NCI-H1092 treated with DMSO at 0.1 percent for 48 hours (cell line): ENCODE measurements at places on chromosomes 2 and 18.

- no peak for DNase-seq
Observed at GRCh38 chr2:8693157-8693821, 11.4 kb downstream of the ID2 start.

- no peak for DNase-seq
Observed at GRCh38 chr2:65062843-65063825, 6.9 kb downstream of the CEP68 start.

GRCh38 chr2:20322527-20323300, 27.9 kb downstream of the PUM2 start:
- no peak for DNase-seq

DNA sequence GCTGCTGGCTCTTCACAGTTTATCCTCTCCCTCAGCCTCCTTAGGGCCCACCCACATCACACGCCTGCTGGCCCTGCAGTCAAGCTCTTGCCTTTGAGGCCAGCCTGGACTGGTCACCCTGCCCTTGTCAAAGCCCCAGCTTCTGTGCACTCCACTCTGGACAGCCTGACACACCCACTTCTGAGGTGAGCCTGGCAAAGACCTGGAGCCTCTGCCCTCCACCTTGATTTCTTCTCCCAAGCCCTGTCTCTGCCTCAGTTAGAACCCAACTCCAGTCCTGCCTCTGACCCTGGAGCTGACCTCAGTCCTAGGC, 37.0 kb upstream of the TAF1B start:
- no peak for DNase-seq

GRCh38 chr2:192500550-192501200, 305.9 kb upstream of the TMEFF2 start:
- no peak for DNase-seq

GRCh38 chr2:176463546-176463945, 194.3 kb downstream of the MTX2 start:
- DNase-seq = no peak

DNA sequence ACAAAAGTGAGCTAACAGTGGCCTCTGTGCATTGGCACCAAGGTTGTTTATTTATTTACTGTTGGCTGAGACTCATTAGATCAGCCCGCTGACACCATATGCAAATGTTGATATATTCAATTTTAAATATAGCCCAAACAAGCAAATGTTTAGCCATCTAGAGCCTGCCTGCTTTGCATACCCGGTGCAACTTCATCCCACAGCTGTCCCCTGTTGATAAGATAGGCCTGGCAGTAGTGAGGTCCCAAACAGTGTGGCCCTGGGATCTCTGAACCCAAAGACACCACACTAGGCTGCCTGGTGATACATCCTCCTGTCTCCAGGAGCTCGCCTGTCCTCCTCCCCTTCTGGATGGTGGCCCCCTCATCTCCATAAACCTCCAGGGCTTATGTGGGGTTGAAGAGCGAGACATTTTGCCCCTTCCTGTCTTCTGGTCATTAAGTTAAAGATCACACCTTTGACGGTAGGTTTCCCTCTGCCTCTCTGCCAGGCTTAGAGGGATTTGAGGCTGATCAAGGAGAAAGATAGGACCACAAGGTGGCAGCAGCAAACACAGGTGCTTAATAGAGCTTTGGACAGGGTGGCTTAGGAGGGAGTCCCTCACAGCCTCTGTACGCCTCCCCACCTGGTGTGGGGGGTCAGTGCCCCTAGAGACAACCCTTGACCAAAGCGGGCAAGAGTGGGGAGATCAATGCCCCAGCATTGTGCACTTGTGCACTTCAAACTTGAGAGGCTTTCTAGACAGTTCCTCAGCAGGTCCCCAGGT, 23.7 kb upstream of the MYO5B start:
- DNase-seq = peak; percentile 55

DNA sequence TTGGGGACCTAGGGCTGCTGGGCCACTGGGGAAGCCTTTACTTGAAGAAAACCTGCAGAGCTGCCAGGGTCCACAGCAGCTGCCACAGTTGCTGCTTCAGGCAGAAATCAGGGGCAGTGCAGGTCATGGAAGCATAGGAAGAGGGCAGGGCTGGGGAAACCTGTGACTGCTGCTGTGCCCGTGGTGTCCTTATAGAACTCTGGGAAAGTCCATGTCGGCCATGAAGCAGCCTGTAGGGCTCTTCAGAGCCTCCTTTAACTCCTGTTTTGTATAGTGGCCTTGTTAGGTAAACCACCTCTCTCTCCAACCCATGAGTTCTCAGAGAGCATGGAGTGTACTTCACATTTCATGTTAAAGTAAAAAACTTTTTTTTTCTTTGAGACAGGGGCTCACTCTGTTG, 62.1 kb downstream of the SMAD4 start:
- DNase-seq = no peak

DNA sequence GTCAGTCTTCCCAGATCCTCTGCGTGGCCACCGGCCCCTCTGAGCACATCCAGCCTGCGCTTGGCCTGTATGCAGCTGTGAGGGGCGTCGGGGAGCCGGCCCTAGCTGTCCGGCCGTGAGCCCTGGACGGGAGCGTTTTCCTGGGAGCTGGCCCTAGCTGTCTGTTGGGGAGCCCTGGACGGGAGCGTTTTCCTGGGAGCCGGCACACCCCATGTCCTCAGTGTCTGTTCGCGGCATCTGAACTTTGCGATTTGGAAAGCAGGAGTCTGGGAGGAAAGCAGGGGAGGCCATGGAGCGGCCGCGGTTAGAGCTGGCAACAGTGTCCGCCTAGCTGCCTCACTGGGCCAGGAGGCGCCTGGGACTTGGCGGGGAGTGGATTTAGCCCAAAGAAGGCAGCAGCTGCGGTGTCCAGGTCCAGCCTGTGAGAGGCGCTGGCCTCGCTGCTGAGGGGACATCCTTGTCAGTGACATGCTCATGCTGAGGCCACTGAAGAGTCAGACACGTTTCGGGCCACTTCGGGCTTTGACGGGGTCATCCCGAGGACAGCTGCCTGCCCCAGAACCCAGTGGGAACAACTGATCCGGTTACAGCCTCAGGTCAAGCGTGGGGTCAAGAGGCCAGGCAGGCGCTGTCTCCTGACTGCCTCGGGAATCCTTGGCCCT, 75.8 kb downstream of the KCNG2 start:
- no peak for DNase-seq

- DNase-seq = no peak
Observed at GRCh38 chr2:201237486-201238123, 22.7 kb upstream of the CASP8 start.

GRCh38 chr2:225207043-225207442, 164.8 kb upstream of the DOCK10 start:
- no peak for DNase-seq

DNA sequence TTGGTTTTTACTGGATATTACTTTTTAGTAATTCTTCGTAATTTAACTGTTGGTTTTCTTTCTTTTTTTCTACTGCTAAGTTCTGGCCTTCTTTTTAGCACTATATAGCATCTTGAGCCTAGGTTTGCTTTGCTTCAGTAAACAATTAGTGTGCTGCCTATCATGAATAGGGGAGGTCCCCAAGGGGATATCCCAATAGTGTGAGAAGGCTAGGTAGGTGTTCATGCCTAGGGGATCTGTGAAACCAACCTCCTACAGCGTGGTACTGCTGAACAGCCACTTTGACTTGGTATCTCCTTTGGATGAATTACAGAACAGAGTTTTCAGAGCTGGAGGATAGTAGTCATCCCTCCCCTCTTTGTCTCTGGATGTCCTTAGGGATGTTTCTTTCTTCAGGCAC, 310.2 kb upstream of the HNMT start:
- DNase-seq = no peak

- DNase-seq = no peak
Observed at GRCh38 chr2:148362144-148362796, 282.3 kb upstream of the EPC2 start.

GRCh38 chr18:22778996-22779395, 154.1 kb upstream of the RBBP8 start:
- DNase-seq = peak; percentile 4

GRCh38 chr2:64763126-64763525, 109.4 kb upstream of the SERTAD2 start:
- DNase-seq = no peak

DNA sequence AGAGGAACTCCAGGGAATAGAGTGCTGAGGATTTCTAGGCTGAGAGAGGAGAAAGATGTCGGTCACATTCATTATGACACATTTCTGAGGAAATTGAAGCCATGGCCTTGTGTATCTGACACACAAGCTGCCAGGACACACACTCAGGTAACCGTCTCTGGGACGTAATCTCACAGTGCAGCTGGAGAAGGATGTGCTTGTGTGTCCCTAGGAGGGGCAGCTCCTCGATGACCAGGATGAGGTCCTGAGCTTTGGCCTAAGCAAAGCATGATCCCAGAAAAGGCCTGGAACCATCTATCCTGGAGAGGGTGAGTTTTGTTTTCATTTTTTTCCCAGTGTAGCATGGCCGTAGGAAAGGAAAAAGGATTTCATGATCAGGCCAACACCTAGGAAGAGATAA, 102.2 kb downstream of the CAPN13 start:
- no peak for DNase-seq

DNA sequence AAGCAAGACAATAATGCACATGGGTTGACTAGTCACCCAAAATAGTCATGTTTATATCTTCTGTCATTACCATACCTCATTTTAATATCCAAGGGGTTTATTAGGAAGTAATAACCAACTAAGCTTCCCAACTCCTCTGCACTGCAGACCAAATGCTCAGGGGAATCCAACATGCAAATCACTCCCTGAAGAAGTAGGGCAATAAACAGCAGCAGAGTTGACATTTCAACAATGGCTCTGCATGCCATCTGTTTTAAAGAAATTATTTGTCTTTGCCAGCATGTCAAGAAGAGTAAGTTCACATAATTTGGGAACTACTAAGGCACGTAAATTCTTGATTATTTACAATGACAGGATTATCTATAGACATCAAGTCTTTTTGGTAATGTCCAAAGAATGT, 84.4 kb upstream of the LYPD1 start:
- DNase-seq = no peak

GRCh38 chr2:45852450-45853150, 201.1 kb downstream of the PRKCE start:
- DNase-seq = no peak

DNA sequence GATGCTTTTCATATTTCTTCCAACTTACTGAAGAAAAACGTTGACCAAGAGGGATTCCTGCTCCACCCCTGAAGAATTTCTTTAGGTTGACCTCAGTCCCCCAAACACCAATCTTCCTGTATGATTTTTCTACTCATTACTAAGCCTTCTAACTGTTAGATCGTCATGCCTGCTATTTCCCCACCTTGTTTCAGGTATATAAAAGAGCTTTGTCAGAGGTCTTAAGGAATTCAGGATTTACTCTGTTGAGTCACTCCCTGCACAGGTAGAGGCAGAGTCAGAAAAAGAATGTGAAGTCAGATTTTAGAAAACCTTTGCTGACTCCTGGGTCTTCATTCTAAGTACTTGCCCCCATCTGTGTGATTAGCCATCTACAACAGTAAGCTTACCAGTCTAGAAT, 83.8 kb upstream of the NOSTRIN start:
- no peak for DNase-seq

- DNase-seq = peak; percentile 10
Observed at GRCh38 chr2:159226059-159226461, 60.4 kb downstream of the WDSUB1 start.

GRCh38 chr2:72926368-72926767, 9.0 kb downstream of the EMX1 start:
- no peak for DNase-seq

- DNase-seq = no peak
Observed at GRCh38 chr2:43050866-43051265, 175.5 kb downstream of the ZFP36L2 start.

GRCh38 chr2:178204977-178205376, 10.7 kb downstream of the OSBPL6 start:
- no peak for DNase-seq

- DNase-seq = no peak
Observed at GRCh38 chr2:211367711-211368110, 811.3 kb downstream of the CPS1 start.

GRCh38 chr2:62467475-62468321, 38.3 kb downstream of the TMEM17 start:
- DNase-seq = no peak

DNA sequence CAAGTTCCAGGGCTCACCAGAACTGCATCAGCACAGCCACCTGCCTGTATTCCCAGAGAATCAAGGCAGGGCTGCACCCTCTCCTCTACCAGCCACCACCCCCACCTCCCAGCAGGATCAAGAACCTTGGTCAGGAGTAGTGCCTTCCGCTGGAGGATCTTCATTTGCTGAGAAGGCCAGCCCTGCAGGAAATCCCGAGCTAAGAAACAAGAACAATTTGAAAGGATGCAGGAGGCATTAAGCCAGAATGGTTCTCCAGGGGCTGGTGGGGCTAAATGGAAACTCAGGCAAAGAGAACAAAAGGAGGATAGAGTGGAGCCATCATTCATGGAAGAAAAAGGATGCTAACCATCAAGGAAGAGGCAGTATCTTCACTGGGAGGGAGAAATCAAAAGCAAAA, 147.3 kb upstream of the SLC14A2 start:
- DNase-seq = no peak

- no peak for DNase-seq
Observed at GRCh38 chr2:231554327-231554726, 24.1 kb upstream of the NMUR1 start.

- no peak for DNase-seq
Observed at GRCh38 chr2:220556658-220557057, 929.2 kb downstream of the SLC4A3 start.

- DNase-seq = no peak
Observed at GRCh38 chr2:233338812-233339368, 15.4 kb upstream of the DGKD start.

- peak; percentile 69 for DNase-seq
Observed at GRCh38 chr2:176565641-176566323, 296.5 kb downstream of the MTX2 start.

DNA sequence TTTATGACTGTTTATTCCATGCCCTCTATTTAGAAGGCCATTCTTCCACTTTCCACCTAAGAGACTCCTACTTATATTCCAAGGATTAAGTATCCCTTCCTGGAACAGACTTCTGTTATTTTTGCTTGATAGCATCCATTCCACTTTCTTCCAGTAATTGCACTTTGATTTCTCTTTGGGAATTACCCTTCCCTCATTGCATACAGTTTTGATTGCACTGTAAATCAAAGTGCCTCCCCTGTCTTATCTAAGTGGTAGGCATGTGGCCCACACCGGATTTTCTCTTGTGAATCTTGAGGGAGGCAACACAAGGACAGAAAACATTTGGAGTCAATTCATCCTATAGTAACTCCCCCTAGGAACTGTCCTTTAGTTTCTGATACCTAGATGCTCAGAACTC, 120.4 kb downstream of the PDE11A start:
- no peak for DNase-seq

DNA sequence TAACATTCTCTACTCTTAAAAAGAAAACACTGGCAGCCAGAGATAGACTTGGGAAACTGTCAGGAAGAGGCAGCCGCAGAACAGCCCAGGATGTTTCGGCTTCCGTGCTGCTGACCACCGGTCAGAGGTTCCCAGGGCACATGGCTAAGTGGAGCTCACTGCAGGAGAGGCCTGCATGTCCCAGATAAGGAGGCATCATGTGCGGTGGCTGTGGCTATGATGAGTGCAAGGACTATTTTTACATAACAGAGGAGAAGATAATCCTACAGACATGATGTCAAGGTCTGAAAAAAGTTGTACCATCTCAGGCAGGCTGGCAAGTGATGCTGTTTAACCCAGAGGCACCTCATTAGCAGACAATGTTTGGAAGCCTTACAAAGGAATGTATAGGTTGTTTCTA, 252.3 kb downstream of the CYRIA start:
- no peak for DNase-seq
